ENCODE measurements at places on chromosomes 1 and 21.

- DNase-seq = no peak
These were observed 301.0 kb downstream of the GRIK1 start for GRCh38 chr21:29638761-29639327.

DNA sequence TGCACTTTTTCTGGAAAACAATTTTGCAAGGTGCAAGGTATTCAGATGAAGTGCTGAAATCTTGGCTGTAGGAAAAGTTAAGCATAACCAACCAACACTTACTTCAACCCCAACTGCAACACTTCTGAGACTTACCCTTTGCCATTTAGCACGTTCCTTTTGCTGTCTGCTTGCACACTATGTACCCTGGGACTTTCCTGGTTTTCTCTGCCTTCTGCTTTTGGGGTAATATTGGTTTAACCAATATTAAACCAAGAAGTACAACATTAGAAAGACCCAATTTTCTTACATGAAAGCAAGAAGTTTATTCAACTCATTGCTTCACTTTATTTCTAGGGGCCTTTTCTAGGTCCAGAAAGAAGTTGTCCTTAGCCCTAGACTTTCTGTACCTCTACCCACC lies 193.0 kb downstream of the HLX start:
- no peak for DNase-seq

DNA sequence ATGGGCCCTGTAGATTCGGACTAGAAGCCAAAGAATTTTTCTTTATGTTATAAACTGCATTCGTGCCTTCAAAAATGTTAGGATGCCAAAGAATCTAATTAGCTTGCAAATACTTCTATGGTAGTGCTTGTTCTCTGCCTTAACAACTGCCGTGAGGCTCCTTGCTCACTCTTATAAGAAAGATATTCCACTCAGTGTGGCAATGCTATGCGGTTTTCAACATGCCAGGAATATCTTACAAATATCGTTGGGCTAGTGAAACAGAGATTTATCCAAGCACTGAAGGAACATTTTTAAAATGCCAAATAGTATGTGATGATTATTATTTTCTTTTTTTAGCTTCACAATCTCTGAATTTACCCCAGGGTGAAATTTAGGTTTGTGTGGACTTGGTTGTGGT lies 198.2 kb downstream of the GREM2 start:
- no peak for DNase-seq

GRCh38 chr1:245209658-245210435 lies 55.1 kb downstream of the KIF26B start:
- no peak for DNase-seq

- no peak for DNase-seq
These were observed 61.1 kb upstream of the ANGPTL1 start for GRCh38 chr1:178931858-178932551.

GRCh38 chr1:210437111-210437510 lies 108.4 kb downstream of the HHAT start:
- no peak for DNase-seq

GRCh38 chr1:114379987-114380386 lies 131.0 kb downstream of the TRIM33 start:
- no peak for DNase-seq

GRCh38 chr1:208303743-208304712 lies 59.8 kb upstream of the PLXNA2 start:
- no peak for DNase-seq

- no peak for DNase-seq
These were observed 281.1 kb upstream of the DUSP10 start for GRCh38 chr1:222023025-222023424.

DNA sequence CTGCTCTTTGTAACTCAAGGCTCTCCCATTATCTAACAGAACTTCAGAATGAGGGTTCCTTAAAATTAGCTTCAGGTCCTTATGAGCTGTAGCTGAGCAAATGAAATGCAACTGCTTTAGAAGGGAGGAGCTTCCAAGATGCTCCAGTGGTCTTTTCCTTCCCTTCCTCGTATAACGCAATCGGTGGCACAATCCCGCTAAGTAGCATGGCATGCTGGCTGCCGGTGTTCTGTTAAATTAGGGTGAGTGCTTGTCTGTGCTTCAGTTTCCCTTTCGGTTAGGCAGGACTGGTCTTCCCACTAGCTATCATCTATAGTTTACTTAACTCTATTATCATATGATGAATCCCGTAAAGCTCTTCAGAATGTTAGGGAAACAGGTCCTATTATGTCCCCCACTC lies 917 bp downstream of the KIAA0040 start:
- DNase-seq = peak; percentile 23

- no peak for DNase-seq
These were observed 85.3 kb upstream of the GALNT2 start for GRCh38 chr1:229981736-229982135.

DNA sequence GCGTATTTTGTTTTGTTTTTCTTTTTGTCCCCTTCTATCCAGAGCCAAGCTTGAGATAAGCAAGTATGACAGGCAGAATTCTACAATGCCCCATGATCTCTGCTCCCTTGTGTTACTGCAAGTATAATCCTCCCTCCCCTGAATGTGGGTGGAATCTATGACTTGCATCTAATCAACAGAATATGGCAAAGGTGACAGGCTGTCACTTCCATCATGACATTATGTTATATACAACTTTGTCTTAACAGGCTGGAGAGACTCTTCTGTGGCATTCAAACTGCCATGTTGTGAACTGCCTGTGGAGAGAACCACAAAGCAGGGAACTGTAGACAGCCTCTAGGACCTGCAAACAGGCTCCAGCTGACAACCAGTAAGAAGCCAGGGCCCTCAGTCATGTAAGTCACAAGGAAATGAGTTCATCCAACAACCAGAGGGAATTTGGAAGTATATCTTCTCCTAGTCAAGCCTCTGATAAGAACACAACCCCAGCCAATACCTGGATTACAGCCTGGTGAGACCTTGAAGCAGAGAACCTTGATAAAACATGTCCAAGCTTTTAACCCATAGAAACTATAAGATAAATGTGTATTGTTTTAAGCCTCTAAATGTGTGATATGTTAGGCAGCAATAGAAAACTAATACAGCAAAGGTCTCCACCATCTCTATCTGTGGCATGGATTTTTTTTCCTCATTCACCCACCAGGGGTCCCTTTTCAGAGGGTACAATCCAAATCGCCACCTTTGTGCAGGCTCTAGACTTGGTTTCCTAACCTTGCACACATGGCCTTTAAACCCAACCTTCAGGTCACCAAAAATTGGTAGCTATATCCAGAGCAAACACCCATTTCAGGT lies 5.7 kb upstream of the C1orf162 start:
- DNase-seq = no peak

DNA sequence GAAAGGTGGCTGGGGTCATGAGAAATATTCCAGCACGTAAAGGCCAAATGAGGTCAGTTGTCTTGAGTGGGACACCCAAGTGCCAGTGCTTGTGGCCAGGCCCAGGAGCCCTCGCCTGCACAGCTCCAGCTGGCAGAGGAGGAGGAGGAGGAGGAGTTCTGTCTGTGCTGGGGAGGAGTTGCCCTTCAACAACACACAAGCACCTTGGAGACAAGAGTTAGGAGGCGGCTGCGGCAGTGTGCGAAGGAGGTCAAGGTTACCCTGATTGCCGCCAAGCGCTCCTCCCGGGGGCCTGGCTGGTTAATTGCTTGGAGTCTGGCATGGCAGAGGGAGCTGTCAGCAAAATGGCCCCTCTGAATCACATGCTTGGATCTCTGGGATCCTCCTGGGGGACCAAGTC lies 45.1 kb downstream of the GRIK3 start:
- no peak for DNase-seq

- no peak for DNase-seq
These were observed 1.1 kb downstream of the PIK3CD start for GRCh38 chr1:9652379-9653209.

DNA sequence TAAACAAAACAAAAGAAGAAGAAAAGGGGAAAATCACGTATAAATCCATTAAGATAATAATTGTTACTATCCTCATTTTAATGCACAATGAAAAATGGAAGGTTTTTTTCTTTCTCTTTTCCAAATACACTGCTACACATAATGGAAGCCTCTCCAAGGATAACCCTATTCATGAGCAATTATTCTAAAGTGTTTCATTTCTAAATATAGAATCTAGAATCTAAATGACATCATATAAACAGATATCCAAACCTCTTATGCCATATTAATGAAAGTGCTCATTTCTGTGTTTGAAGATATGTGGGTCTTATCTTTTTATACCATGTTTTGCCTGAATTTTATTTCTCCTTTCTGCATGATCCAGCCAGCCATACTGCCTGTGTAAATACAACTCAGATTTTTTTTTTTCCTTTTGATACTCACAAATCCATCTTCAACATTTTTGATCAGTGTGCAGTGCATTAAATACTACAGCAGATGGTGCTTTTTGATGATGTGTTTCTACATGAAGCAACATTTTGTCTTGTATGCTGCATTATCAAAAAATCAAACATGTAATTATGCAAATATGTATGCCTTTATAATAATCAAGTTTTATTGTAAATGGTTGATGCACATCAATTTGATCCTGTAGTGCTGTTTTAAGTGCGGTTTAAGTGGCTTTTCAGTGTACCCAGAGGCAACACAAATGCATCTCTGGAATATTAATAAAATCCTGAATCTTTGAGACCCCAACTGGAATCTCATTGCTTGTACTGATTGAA lies 625.6 kb upstream of the PTBP2 start:
- no peak for DNase-seq

DNA sequence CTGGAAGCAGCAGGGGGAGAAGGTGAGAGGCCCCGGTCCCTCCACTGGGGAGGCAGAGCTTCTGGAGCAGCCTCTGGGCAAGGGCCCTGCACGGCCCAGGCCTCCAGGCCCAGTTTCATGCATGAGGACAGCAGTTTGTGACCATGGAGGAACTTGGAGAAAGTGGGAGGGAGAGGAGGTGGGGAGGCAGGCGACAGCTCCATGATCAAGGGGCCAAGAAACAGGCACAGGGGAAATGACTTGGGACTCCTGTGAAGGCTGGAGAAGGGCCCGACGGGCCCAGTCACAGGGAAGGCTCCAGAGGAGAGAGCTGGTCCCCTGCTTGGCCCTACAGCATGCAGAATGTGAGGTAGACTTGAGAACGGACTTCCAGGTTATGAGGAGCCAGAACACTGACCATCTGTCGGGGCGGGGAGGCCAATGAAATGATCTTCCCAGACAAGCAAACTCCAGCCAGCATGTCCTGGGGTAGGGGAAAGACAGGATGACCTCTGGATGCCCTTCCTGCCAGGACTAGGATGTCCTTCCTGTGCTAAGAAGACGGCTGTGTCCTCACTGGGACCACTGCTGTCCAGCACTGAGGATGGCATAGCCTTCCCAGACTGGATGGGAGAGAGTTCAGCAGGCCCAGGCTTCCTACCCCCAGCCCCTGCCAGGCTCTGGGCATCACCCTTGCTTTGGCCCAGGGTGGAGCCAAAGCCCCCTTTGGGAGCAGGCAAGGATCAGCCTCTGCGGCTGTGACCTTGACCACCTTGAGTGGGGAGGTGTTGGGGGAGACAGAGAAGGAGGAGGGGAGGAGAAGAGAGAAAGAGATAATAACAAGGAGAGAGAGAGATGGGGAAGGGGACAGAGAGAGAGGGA lies 548.2 kb downstream of the PTPRU start:
- DNase-seq = no peak

DNA sequence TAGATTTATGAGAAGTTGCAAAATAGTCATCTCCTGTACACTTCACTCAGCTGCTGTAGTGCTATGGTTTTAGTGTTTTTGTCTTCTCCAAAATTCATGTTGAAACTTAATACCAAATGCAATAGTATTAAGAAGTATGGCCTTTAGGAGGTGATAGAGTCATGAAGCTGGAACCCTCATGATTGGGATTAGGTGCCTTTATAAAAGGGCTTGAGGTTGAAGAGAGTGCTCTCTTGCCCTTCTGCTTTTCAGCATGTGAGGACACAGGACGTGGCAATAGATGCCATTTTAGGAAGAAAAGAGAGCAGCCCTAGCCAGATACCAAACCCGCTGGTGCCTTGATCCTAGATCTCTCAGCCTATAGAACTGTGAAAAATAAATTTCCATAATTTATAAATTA lies 87.6 kb downstream of the CTH start:
- no peak for DNase-seq

GRCh38 chr1:40939320-40940059 lies 40.0 kb upstream of the CTPS1 start:
- DNase-seq = no peak

DNA sequence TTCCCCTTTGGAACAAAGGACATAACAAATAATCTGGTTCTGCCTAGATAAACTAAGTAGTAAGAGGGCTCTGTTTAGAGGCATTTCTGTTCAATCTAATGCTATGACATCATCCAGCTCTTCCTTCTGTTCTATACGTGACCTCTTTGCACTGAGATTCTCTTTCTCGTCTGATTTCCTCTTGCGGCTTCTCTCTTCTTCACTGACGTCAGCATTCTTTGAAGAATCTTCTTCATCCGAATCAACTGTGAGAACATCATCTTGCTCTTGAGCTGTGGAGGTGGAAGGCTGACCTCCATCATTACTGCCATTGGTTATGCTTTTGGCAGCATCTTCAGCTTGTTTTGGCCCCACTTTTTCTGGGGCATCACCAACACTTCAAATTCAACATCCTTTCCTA lies 130.4 kb downstream of the HS2ST1 start:
- DNase-seq = no peak

DNA sequence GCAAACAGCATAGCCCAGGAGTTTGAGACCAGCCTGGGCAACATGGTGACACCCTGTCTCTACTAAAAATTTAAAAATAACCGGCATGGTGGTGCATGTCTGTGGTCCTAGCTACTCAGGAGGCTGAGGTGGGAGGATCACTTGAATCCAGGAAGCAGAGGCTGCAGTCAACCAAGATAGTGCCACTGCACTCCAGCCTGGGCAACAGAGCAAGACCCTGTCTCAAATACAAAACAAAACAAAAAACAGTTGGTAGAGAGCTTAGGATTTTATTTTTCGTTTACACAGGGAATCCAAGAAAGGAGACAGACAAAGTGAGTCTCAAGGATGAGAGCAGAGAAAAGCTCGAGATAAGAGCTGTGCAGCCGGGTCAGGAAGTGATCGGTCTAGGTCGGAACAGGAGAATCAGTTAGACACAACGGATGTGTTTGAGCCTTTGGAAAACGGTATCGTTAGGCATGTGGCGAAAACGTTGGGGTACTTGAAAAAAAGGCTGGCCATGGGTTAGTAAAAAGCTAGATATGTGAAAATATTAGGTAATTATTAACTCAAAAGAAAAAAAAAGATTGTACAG lies 1.7 kb upstream of the MIB2 start:
- DNase-seq = no peak

GRCh38 chr1:24119859-24120756 lies 8.2 kb upstream of the MYOM3 start:
- DNase-seq = no peak

- DNase-seq = no peak
These were observed at the start of gene CFHR5 for GRCh38 chr1:196977278-196977677. CFHR5 (plus strand) TSS chr1:196977556; CDS start chr1:196977665, 109 bp downstream.

DNA sequence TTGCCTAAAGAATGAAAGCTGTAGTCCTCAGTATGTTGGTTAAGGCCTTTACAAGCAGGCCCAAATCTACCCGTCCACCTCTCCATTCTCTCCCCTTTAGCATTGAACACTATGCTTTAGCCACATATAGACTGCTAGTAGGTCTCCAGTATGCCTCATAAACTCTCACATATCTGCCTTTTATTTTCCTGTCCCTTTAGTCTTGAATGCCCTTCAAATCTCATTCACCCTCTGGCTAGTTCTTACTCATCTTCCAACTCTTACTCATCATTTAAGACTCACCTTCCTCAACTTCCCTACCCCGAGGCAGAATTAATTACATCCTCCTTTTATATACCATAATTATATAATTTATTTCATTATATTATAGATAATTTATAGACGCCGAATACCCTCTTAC lies 78.7 kb upstream of the TSPAN2 start:
- no peak for DNase-seq

- DNase-seq = no peak
These were observed 27.2 kb upstream of the TSPAN2 start for GRCh38 chr1:115116512-115116911.

All from stimulated activated CD4-positive, alpha-beta T cell treated with anti-CD3 and anti-CD28 coated beads, Interleukin-2, amount 100 ng/mL, for 4 hours (primary cell).